ENCODE measurements at places on chromosomes 6 and 20.

DNA sequence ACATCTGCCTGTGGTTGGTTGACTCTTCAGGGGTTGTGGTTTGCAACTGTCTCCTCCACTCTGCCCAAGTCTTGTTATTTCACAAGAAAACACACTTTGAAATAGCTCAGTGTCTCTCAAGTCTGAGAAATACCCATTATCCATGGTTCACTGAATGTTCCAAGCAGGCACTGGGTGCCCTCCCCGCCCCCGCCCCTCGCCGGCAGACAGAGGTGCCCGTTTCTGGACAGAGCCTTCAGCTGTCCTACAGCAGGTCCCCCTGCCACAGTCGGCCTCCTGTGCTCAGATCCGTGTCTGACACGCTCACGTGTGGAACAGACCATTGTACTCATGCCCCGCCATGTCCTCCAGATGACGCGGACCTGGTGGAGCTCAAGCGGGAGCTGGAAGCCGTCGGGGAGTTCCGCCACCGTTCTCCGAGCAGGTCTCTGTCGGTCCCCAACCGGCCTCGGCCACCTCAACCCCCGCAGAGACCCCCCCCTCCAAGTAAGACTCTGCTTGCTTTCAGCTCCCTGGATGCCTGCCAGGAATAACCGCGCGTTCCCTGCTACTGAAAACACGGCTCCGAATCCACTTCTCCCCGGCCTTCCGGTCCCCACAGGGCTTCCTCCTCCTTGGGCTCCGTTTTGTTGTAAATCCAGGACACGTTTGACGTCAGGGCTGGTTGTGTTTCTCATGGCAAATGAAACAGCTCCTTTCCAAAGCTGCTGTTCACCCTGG lies 81.4 kb downstream of the SERAC1 start:
- peak; percentile 94 for DNase-seq

DNA sequence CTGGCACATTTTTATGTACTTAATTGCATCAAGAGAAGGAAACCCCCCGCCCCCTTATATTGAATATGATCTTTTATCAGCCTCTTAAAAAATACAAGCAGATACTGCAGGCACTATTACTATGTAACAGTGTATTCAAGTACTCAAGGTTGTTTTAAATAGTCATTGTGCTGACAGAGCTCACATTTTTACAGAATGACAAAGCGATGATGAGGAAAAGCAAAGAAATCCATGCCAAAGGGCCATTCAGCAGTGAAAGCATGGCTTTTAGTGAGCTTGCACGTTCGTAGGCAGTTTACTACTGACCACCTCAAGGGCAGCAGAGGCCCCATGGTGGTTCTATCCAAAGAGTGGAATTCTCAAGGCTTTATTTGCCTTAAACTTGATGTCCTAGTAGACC lies 146.8 kb downstream of the RPS12 start:
- no peak for DNase-seq

DNA sequence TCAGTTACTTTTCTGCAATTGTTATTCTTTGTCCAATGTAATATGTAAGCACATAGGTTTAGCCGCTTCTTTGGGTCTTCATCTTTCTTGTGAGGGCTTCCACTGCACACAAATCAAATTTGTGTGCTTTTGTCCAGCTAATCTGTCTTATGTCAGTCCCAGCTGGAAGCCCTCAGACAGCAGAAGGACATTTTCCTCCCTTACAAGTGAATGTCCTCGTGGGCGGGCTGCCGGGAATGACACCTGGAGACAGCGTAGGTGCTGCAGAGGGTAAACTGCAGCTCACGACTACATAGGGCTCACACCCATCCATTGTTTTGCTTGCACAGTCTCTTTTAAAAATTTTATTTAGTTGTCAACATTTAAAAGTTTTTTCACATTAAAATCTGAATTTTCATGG lies 24.6 kb upstream of the PPP1R14C start:
- no peak for DNase-seq

- no peak for DNase-seq
These were observed 40.4 kb upstream of the ARG1 start for GRCh38 chr6:131532580-131533039.

DNA sequence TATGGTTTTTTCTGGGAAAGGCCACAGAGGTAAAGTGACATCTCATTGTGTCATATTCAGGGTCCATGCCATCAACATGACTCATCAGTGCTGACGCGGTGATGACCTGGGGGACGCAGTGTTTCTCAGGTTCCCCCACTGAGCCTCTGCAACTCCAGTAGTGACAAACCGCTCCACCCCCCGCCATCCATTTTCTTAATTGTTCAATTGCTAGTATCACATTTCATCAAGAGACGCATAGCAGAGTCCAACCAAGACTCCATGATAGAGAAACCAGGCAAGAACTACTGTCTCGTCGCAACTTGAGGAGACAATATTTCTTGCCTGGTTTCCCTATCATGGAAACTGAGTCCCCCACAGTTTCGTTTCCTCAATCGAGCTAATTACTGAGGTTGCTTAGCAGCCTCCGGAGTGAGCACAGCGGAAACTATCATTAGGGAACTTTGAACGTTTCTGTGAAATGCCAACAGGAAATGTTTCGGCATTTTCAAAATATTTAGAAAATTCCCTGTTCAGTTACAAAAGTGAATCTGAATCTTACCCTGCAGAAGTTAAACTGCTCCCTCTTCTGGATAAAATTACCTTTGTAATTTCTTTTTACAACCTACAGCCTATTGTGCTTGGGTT lies 12.2 kb upstream of the SERPINB1 start:
- no peak for DNase-seq

GRCh38 chr6:8888468-8888867 lies 453.1 kb upstream of the SLC35B3 start:
- DNase-seq, result peak; percentile 11

- no peak for DNase-seq
These were observed 475.8 kb downstream of the PREX1 start for GRCh38 chr20:48352042-48352441.

DNA sequence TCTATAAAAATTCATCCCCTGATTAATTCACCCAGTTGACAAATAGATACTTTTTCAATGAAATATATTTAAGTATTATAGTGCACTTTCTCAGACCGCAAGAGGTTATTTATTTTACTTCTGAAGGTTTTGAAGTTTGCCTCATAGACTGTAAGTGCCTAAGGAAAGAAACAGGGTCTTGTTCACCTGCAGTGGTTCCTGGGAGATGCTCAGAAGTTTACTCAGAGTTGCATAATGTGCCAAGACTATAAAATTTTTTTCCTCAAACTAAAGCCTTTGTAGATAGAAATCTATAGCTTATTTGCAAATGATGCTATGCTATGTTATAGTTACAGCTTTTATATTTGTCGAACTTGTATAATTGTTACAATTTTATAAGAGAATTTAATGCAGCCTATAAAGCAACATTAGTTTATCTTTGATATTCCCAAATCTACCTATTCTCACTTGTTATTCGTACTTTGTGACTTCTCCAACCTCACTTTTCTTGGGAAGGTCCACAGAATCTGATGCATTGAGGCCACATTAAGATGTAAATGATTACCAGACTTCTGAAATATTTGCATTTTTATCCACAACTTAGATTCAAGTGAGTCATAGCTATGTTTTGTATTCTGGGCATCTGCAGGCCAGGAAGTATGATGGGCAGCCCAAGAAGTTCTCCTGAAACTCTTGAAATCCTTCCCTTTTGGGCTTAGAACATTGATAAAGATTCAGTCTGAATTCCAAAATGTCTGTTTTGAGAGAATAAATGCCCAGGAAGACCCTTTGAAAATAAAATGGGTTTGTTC lies 35.7 kb downstream of the KCNQ5 start:
- DNase-seq, result no peak

DNA sequence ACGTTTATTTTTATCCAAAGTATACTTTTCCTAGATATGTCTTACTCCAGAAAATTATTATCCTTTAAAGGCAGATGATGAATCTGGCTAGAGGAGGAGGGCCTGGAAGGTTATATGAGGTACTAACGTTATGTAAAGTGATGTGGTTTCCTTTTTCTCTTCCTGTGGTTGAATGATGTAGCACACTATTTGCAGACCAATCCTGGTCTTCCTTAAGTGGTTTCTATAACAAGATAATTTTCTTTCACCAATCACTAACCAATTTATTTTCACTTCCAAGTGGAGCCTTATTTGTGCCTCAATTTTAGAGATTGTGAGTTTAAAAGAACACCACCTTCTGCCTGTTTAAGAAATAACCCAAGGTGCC lies 154.6 kb upstream of the SOX4 start:
- peak; percentile 76 for DNase-seq

DNA sequence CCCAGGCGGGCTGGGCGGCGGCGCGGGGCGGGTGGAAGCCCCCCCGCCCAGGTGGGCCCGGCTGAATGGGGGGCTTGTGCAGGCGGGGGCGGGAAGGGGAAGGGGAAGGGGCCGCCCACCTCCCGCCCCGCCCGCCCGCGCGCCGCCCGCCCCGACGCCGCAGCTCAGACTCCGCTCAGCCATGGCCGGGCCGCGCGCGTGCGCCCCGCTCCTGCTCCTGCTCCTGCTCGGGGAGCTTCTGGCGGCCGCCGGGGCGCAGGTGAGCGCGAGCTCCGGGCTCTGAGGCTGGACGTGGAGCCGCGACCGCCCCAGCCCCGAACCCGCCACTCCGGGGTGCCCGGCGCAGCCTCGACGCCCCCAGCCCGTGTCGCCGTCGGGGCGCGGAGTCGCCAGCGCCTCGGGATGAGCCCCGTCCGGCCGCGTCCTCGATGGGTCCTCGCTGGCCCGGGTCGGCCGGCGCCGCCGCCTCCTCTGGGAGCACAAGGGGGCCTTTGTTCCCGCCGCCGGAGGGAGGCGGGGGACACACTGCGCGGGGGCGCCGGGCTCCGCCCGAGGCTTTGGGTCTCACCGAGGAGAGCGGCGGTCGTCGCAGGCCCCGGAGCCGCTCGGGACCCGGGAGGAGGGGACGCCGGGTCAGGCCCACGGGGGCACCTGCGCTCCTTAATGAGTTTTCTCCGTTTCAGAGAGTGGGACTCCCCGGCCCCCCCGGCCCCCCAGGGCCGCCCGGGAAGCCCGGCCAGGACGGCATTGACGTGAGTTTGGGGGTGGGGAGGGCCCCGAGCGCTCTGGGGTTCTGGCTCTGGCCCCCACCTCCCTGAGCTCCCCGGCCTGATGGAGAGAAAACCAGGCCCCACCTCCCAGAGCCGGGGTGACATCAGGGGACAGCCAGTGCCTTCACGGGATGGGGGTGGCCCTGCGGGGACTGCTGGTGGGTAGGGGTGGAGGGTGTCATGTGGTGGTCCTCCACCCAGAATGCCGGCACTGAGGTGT lies at the start of gene COL9A3:
COL9A3 (plus strand) TSS at position 167 of the 990 bp plus-strand sequence; CDS start at position 182, 15 bp downstream.
- no peak for DNase-seq

DNA sequence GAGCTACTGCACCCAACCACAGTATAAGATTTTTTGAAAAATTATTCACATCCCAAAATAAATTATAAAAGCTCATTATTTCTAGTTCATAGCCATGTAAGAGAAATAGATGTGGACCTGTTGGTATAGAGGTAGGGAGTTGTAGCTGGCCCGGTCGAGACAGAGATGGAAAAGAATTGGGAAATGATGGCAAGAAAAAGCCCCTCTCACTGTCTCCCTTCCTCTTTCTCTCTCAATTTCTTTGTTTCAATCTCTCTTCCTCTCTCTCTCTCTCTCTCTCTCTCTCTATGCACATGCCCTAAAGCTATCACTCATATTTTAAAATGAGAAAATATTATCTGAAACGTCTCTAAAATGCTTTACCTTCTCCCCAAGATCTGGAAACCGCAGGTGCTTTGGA lies 80.7 kb upstream of the CD83 start:
- no peak for DNase-seq

GRCh38 chr6:29980511-29980910 lies 38.2 kb downstream of the HLA-A start:
- DNase-seq, result no peak

DNA sequence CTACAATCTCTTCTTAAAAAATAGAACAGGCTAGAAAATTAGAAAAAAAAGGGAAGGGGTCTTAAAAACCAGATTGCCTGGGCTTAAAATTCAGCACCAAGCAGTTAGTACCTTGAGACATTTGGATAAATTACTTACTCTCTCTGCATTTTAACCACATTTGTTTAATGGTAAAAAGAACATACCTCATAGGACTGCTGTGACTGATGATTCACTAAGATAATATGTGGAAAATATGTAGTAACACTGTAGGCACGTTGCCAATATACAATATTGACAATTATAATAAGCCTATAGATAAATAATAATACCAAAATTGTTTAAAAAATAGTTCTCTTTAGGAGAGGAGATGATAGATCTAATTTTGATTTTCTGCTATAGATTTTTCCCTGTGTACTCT lies 750.4 kb downstream of the TENT5A start:
- no peak for DNase-seq

GRCh38 chr20:2755451-2756055 lies 44.9 kb downstream of the CPXM1 start:
- DNase-seq, result no peak

GRCh38 chr20:38172408-38172807 lies 7.3 kb upstream of the TGM2 start:
- DNase-seq, result no peak

GRCh38 chr6:89927791-89928550 lies 33.7 kb downstream of the GJA10 start:
- DNase-seq, result peak; percentile 20
